ENCODE measurements at places on chromosomes 16 and 17.

GRCh38 chr17:32903774-32904673 lies 23.9 kb upstream of the TMEM98 start:
- H3K36me3 ChIP-seq: no peaks in the 10 kb centered on the region
- no peak overlapping the region for H3K4me3 ChIP-seq
- no peaks in the 10 kb centered on the region for H3K4me1 ChIP-seq

DNA sequence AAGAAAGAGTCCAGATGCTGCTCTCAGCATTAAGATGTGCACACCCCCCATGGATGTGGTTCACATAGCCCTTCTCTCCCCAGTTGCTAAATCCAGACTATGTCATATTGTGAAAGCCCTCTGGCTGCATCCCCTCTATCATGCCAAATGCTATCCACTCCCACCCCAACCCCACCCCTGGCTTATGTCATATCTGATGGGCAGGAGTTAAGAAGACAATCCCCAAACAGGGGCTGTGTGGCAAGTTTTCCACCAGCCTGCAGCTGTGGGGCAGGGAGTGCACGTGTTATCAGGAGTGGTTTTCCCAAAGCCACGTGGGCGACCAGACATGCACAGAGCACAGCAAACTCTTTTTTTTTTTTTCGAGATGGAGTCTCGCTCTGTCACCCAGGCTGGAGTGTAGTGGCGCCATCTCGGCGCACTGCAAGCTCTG lies 10.0 kb downstream of the FAM117A start:
- H3K4me3 ChIP-seq: no peak overlapping the region
- H3K4me1 ChIP-seq: no peaks in the 10 kb centered on the region
- H3K27me3 ChIP-seq: no peaks in the 10 kb centered on the region
- H3K27ac ChIP-seq: no peak overlapping the region

DNA sequence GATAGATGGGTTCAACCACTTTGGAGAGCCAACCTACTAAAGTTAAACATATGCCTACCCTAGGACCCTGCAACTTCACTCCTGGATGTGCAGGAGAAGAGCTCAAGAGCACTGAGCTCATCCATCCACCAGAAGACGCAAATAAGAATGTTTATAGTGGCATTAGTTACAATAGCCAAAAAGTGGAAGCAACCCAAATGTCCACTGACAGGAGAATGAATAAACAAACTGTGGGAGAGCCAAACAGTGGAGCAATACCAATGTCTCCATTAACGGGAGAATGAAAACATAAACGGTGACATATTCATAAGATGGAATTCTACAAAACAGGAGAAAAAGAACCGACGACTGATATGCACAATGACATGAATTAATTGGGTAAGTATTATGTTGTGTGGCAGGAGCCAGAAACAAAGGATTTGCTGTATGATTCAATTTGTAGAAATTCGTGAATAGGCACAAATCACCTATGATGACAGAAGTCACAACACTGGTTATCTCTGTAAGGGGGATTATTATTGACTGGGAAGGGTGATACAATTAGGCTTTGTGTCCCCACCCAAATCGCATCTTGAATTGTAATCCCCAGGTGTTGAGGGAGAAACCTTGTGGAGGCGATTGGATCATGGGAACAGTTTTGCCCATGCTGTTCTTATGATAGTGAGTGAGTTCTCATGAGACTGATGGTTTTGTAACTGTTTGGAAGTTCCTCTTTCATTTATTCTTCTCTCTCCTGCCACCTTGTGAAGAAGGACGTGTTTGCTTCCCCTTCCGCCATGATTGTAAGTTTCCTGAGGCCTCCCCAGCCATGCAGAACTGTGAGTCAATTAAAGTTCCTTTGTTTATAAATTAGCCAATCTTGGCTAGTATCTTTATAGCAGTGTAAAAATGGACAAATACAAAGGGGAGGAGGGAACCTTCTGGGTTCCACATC lies 57.9 kb upstream of the PLCG2 start:
- H3K4me1 ChIP-seq: no peaks in the 10 kb centered on the region
- no peak overlapping the region for H3K27ac ChIP-seq
- H3K36me3 ChIP-seq: no peaks in the 10 kb centered on the region
- no peaks in the 10 kb centered on the region for H3K27me3 ChIP-seq
- no peak overlapping the region for H3K4me3 ChIP-seq
- DNase-seq: no peak

DNA sequence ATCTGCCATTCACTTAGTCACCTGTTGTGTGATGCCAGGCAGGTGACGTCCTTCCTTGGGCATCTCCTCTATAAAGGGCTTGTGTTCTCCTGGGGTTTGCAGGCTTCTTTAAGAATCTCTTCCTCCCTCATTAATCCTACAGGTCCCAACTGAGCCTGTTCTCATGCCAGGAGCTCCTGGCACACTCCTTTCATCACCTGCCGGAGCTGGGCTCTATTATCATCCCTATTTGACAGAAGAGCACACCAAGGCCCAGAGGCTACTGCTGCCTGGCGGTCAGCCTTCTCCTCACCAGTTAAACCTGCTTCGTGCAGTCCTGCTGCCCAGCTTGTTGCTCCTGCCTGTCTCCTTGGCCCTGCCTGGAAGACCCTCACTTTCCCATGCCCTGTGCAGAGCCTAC lies 51.2 kb downstream of the RAI1 start:
- H3K4me1 ChIP-seq: peaks cover 2% of the 10 kb centered on the region
- DNase-seq: no peak
- no peaks in the 10 kb centered on the region for H3K27me3 ChIP-seq
- H3K4me3 ChIP-seq: no peak overlapping the region

- H3K27ac ChIP-seq: peak overlapping the region; percentile 98
- peaks cover 35% of the 10 kb centered on the region for H3K4me1 ChIP-seq
- H3K4me3 ChIP-seq: peak overlapping the region; percentile 78
- H3K36me3 ChIP-seq: no peaks in the 10 kb centered on the region
- no peaks in the 10 kb centered on the region for H3K27me3 ChIP-seq
Measured at GRCh38 chr16:20901436-20902112, 1.0 kb downstream of the LYRM1 start.

GRCh38 chr16:89863741-89864526 lies 9.5 kb upstream of the TCF25 start:
- H3K27ac ChIP-seq: peak overlapping the region; percentile 89
- H3K4me3 ChIP-seq: peak overlapping the region; percentile 37
- H3K27me3 ChIP-seq: no peaks in the 10 kb centered on the region
- H3K36me3 ChIP-seq: no peaks in the 10 kb centered on the region

DNA sequence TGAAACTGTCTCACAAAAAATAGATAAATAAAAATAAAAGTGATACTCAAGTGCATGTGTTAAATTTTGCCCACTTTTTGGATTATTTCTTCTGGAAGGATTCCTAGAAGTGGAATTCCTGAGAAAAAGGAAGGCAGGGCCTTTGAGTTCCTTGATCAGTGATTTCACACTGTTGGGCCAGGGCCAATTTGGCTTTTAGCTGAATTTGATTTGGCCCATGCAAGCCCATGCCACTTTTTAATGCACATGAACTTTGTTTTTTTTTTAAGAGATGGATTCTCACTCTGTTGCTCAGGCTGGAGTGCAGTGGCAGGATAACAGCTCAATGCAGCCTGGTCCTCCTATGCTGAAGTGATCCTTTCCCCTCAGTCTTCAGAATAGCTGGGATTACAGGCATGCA lies 96.3 kb downstream of the TNFRSF13B start:
- no peaks in the 10 kb centered on the region for H3K36me3 ChIP-seq
- no peaks in the 10 kb centered on the region for H3K27me3 ChIP-seq
- H3K4me3 ChIP-seq: no peak overlapping the region
- H3K4me1 ChIP-seq: no peaks in the 10 kb centered on the region

DNA sequence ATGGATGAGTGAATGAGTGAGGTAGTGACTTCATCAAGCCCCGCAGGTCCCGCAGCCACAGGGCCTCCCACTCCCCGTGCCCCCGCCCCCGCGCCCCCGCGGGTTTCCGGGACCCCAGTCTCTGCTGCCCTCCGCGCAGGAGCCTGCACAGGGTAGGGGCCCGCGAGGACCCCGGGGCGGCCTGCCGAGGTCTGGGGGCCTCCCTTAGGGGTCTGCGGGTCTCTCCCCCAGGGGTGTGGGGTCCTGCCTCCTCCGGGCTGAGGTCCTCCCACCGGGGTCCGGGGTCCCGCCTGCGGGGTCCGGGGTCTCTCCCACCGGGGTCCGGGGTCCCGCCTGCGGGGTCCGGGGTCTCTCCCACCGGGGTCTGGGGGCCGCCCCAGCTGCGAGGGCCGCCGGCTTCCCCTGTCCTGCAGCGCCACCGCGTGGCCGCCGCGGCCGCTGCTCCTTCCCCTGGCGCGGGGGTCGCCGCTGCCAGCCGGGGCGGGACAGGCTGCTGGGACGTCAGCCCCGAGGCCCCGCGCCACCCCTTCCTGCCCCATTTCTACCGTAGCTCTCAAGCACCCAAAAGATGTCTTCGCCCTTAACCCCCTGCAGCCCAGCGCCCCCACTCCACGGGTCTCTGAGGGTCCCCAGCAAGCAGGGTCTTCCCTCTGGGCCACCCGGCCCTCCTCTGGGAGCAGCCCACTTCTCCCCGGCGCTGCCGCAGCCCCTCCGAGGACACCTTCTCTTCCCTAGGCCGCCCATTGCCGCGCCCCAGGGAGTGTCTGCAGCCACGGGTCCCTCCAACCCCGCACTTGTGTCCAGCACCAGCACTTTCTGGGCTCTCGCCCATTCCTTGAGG lies 10.4 kb upstream of the CHMP6 start:
- H3K27ac ChIP-seq: no peak overlapping the region
- no peaks in the 10 kb centered on the region for H3K4me1 ChIP-seq
- DNase-seq: no peak
- peaks cover 8% of the 10 kb centered on the region for H3K27me3 ChIP-seq
- no peak overlapping the region for H3K4me3 ChIP-seq
- H3K36me3 ChIP-seq: no peaks in the 10 kb centered on the region
